ENCODE measurements at places on chromosomes 16 and 17.

- DNase-seq, result no peak
These were observed 2.1 kb downstream of the KREMEN2 start for GRCh38 chr16:2966043-2966807.

DNA sequence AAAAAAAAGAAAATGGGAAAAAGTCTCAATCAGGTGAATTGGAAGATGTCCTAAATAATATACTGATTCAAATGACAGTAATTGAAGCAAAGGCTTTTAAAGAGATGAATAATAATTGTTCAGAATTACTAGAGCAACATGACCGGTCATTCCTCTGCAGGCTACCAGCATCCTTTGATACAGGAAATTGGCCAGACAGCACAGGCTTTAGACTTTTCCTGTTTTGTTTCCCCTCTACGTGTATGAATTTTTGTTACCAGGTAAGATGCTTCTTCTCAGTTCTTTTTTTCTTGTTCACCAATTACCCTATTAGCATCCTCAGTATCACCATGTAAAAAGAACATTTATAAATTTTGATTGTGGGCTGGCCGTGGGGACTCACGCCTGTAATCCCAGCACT, 77.5 kb downstream of the RPGRIP1L start:
- DNase-seq, result no peak

DNA sequence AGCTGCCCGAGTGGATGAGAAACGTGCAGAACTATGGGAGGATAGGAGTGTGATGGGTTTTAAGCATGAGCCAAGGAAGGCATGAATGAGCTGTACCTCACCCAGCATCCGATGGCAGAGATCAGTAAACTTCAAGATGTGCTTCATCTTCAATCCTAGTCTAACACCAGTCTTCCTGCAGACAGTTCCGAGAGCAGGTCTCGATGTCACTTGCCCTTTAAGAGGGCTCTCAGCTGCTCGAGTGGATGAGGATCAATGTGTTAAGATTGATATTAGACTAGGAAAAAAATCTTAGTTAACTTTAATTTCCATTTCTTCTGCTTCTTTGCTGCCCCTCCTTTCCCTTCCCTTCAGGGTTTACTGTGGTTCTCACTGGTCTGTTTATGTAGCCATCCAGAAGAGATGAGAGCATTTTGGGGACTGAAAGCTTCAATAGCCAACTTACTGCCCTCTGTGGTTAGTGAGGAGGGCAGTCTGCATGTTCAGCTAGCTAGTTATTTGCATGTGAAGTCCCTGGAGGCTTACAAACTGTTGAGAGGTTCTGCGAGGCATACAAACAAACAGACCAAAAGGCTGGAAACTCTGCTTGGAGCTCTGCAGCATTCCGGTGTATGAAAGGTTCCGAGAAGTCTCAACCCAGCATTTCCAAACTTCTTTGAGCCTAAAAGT, 15.3 kb downstream of the KLHL36 start:
- DNase-seq, result no peak

GRCh38 chr16:55398762-55399161, 74.8 kb downstream of the IRX6 start:
- no peak for DNase-seq

DNA sequence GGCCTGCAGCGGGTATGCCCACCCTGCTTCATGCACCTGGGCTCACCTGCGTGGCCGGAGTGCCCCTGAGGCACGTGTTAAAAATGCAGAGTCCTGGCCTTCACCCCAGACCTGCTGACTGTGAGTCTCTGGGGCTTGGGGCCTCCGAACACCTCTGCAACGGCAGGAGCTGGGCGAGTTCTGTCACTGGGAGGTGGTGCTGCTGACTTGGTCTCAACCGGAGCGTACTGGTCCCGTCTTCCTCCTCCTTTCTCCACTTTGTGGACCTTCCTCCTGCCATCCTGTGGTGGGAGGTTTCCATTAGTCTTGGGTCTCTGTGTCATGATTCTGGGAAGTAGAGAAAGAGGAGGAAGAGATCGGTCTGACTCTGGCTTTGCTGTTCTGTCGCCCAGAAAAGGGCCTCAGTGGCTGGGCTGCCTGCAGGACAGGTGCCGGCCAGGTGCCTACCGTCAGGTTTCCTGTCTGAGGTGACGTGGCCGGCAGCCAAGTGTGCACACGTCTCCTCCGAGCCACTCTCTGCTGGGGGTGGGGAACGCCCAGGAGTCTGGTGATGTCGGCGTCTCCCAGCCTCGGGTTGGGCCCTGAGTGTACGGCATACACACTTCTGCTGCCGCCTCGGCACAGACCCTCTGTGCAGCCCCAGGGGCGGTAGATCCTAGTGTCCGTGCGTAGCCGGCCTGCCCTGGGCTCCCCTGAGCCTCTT, 6.9 kb downstream of the TSC2 start:
- DNase-seq, result no peak

DNA sequence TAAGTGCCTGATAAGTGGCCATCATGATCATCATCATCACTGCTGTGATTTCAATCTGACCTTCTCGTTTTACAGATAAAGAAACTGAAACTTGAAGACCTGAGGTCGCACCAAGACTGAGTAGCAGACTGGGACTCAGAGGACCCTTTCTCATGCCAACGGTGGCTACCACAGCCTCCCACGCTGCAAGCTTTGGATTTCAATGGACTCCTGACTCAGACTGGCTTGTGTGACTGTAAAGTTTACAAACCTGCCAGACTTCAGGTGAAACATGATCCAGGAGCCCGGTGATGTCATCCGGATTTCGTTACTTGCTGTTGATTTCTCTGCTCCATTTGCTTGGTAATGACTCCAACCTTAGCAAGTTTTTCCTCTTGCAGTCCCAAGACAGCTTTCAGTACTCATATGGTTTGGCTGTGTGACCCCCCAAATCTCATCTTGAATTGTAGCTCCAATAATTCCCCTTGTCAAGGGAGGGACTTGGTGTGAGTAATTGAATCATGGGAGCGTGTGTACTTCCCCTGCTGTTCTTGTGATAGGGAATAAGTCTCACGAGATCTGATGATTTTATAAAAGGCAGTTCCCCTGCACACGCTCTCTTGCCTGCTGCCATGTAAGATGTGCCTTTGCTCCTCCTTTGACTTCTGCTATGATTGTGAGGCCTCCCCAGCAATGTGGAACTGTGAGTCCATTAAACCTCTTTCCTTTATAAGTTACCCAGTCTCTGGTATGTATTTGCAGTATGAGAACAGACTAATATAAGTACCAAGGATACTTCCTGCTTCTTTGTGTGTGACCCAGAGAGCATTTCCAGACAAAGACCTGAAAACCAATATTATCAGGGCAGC, 26.7 kb upstream of the IRX6 start:
- no peak for DNase-seq

- no peak for DNase-seq
These were observed 33.9 kb downstream of the PLD6 start for GRCh38 chr17:17172001-17172939.

- DNase-seq, result no peak
These were observed 2.7 kb upstream of the CCDC57 start for GRCh38 chr17:82215095-82215971.

GRCh38 chr16:16805809-16806208, 426.9 kb downstream of the NPIPA7 start:
- DNase-seq, result no peak

DNA sequence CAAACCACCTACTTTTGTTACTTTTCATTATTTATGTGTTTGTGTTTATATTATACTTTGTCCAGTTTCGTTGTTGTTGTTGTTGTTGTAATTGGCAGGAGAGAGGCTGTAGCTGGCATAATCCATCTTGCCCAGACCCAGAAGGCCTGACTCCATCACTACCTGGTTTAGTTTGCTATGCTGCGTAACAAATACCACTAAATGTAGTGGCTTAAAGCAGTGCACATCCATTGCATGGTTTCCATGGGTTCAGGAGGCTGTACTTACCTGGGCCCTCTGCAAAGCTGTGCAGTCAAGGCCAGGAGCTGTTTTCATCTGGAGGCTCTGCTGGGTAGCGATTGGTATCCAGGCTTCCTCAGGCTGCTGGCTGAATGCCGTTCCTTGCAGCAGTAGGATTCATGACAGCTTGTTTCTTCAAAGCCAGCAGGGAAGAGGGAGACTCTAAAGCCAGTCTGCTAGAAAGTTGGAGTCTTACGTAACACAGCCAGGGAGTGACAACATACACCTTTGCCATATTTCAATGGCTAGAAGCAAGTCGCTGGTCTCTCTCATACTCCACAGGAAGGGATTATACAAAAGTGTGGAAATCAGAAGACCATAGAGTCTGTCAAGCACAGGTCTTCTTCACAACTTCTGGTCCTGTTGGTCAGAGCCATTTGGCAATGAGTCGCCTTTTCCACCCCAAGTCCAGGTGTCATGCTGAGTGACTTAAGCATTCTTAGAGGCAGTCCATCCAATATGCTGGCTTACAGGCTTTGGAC, 41.1 kb downstream of the TNRC6C start:
- no peak for DNase-seq

DNA sequence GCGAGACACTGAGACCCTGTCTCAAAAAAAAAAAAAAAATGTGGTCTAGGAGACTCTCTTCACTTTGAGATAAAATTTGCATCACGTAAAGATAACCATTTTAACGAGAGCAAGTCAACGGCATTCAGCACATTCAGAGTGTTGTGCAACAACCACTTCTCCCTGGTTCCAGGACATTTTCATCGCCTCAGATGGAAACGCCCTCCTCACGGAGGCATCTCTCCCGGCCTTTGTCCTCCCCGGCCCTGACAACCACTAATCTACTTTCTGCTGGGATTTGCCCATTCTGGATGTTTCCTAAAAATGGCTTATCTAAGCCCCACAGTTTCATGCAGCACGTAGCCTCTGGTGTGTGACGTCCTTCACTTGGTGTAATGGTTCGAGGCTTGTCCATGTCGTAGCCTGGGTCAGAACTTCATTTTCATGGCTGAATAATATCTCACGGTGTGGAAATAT, 6.4 kb upstream of the NPRL3 start:
- no peak for DNase-seq

- no peak for DNase-seq
These were observed 4.4 kb downstream of the FOXF1 start for GRCh38 chr16:86514481-86515376.

GRCh38 chr17:17141860-17142552, 64.1 kb downstream of the PLD6 start:
- no peak for DNase-seq

DNA sequence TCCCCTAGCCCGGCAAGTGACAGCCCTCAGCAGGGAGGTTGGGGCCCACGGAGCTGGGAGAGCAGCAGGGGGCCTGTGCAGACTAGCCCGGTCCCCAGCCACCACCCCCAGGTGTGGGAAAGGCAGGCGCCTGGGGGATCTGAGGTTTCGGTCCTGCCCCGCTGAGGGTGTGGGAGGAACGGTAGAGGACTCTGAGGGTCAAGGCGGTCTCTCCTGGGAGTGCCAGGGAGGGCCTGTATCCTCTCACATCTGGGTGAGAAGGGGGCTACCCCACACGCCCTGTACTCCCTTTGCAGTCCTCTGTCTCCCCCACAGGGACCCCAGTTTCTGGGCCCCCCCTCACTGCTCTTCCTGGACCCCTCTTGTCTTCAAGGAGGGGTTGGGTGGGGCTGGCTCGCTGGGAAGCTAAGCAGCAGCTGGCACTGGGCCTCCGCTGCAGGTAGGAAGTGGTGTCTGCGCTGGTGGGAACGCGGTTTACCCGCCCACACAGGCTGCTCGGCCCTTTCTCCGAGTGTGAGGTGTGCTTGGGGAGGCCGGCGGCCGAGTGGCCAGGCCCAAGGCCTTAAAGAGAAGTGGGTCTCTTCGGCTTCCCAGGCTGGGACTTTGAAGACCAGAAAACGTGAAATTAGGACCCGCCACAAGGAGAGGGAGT, 15.4 kb downstream of the CD7 start:
- no peak for DNase-seq

DNA sequence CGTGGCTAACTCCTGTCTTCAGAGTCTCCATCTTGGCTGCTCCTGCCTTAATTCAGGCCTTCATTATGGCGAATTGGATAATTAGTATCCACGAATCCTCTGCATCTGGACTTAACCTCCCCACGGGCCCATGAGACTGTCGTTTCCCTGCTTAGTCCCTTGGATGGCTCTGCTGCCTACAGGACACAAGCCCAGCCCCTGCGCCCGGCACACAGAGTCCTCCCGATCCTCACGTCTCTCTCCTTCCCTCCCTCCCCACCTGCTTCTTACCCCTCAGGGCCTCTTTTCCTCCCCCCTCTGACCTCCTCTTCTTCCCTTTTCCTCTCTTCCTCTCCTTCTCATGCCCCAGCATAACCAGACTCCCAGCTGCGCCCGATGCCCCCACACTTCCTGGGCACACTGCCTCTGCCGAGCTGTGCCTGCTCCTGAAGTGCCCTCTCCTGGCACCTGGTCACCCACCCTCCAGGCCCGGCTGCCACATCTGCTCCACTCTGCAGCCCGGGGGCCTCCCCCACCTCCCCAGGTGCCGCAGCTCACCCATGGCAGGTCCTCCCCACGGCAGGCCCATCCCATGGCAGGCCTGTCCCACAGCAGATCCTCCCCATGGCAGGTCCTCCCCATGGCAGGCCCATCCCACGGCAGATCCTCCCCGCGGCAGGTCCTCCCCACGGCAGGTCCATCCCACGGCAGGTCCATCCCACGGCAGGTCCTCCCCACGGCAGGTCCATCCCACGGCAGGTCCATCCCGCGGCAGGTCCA, 45.9 kb downstream of the RPH3AL start:
- no peak for DNase-seq

DNA sequence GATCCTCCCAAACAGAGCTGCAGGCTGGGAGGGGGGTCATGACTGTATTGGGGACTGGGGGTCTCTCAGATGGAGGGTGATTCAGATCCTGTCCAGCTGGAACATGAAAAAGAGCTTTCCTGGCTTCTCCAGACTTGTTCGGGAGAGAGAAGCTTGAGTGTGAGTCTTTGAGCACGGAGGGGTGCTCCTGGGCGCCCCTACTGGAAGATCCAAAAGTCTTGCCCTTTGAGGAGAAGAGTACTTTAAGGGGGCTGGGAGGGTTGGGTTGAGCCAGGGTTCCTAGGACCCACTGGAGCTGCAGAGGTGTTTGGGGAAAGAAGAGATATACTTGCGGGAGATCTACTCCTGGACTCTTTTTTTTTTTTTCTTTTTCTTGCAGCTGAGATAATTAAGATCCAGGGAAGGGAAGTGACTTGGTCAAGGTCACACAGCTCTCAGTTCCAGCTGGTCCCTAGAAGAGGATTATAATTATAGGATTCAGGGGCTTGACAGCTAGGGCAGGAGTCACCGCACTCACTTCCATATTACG, 8.4 kb downstream of the RARA start:
- DNase-seq, result no peak

GRCh38 chr16:85312642-85313525, 200.6 kb upstream of the CIBAR2 start:
- DNase-seq, result no peak

Measured in activated naive CD4-positive, alpha-beta T cell (primary cell).